ENCODE measurements at places on chromosomes 7 and 10.

DNA sequence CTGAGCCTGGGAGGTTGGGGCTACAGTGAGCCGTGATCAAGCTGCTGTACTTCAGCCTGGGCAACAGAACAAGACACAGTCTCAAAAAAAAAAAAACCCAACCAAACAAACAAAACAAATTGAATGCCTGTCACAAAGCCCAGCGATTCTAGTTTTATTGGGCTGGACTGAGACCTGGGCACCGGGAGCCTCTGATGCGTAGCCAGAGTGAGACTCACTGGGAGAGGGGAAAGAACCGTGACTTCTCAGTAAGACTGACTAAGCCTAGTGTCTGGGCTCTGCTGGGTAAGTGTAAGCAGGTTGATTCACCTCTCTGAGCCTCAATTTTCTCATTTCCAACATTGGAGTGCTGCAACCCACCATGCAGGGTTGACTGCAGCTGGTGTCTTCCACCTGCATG, 10.1 kb upstream of the LEP start:
- DNase-seq: no peak

- no peak for DNase-seq
These were observed 9.9 kb downstream of the SKIDA1 start for GRCh38 chr10:21515361-21516241.

DNA sequence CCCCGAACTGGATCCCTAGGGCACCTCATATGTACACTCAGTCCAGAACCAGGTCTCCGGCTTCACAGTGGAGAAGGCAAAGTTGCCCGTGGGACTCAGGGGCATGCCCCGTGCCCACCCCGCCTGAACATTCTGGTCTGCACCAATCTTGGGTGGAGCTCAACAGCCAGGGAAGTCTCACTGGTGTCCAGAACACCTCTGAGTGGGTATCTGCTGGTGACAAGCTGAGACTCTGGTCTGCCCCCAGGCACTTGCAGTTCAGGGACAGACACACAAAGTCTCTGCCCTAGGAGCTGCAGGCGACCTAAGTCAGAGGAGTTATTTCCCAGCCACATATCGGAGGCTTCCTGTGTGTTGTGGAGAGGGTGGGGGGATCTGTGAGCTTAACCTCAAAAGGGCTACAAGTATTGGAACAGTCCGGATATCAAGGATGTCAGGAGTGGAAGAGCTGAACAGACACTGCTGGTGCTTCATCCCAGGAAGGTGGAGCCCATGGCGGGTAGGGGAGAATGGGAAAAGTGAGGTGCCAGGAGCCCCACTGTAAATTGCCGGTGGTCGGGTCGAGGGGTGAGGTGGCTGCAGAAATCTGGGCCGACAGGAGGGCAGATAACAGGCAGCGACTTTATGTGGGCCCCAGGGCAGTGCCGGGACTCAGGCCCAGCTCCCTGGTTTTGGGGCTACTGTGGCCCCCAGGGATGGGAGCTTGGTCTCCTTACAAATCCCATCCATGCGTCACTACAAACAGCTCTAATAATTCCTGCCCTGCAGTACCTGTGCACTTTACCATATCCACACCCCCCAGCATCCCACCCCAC, 8.6 kb upstream of the TLX1 start:
- DNase-seq: no peak

DNA sequence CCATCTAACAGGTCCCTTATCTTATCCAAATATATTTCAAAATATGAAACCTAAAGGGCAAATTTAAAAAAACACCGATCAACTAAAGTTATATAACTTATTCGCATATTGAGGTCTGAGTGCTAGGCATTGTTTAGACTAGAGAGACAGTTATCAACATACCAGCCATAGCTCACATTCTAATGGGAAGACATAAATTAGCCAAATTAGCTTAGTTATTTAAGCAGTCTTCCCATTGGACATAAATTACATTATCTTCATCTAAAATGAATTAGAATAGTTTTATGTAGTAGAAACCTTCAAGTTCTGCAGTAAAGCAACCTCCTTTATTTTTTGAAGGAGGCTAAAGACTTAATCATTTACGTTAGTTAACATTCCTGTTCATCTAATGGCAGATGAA, 17.4 kb downstream of the KIF5B start:
- no peak for DNase-seq

GRCh38 chr10:130044067-130045061, 66.3 kb downstream of the C10orf143 start:
- DNase-seq: no peak

DNA sequence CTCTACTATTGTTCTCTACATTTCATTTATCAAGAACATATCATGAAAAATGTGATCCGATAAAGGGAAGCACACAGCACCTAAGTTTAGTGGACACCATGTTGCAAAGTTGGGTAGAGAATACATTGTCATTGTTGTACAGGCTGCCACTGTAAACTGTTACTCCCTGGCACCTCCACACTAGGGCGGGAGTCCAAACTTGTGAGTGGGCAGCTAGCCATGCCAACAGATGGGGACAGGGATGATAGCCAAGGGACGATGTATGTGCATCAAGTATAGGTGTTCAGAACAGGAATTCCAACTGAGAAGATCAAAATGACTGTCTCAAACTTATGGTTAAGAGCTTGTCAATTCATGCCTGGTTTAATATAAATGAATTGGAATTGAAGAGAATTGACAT, 31.1 kb upstream of the COMMD3 start:
- DNase-seq: no peak

DNA sequence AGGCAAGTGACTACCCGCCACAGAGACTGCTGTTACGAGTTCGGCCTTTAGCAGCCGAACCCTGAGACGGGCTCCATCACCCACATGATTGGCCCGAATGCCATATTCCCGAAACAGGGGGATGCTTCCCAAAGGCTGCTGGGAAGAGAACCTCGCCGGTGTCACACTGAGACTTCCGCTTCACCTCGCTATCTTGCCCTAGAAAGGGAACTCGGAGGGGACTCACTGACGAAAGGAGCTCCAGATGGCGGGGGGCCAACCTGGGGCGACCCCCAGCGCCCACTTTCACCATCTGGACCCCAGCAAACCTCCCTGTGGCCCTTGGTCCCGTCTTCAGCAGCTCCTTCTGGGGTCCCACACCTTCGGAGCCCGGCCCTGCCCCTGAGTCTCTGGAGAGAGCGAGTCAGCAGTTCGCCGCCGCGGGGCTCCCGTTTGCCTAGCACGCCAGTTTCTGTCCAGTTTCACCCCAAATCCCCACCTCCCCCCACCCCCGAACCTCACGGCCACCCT, 529 bp downstream of the HPS1 start:
- DNase-seq: no peak

DNA sequence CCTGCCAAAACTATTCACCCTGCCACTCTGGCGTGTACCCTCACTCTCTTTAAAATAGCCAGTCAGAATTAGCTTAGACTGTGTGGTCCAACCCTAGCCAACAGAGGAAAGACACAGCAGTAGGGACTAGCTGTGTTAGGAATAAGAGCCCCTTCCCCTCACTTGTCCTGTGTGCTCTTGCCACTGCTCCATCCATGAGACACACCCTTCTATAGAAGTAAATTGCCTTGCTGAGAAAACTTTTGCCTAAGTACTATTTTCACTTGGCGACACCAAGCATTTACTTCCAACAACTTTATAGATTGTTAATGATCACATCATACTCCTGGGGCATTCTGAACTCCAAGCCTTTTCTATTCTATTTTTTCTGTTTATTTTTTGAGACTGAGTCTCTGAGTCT, 170.2 kb upstream of the TRIM24 start:
- DNase-seq: no peak

DNA sequence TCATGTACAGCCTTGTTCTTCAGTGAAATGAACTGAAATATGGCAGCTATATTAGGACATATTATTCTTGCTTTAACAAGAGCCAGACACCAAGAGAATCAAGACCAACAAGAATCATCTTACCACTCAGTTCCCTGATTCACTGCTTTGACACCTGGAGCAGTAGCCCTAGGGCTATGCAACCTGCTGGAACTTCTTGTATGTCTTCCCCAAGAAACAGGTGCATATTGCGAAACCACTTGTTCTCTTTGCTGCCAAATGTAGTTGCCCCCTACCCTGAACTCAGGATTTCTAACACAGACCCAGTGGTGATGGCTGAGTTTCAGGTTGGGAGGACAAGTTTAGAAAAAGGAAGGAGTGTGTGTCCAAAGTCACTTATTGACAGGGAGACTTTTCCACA, 46.1 kb downstream of the WIPF3 start:
- DNase-seq: no peak

DNA sequence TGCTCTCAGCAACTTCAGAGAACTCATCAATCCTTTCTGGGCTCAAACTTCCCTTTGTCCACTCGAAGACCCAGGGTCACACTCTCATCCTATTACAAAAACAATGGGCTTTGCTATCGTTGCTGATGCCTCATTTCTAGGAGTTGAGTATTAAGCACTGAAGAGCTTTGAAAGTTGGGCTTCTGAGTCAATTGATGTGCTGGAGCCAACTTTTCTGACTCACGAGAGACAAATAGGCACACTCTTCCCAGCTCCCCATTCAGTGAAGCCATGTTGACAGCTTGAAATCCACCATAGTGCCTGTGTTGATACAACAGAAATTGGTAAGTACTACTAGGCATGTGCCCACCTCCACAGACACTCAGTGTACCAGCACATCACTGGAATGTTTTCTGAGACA, 97.5 kb upstream of the PRSS58 start:
- no peak for DNase-seq

- no peak for DNase-seq
These were observed 28.6 kb downstream of the SLC35B4 start for GRCh38 chr7:134287916-134288659.

DNA sequence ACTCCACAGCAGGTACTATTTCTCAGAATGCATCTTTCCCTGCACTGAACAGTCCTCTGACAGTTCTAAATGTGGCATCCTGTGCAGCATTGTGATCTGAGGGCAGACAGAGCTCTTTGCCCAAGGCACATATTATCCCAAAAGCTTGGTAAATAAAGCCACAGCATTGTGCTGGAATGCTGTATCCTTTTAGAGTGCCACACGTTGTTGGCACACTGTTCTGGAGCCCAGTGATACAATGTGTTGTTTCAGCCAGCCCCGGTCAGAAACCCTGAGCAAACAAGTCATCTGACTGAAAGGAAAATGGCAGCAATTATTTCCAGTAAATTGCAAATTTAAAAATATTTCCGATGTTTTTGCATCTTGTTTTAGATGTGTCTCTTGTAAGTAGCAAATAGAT, 45.4 kb downstream of the NAMPT start:
- no peak for DNase-seq

DNA sequence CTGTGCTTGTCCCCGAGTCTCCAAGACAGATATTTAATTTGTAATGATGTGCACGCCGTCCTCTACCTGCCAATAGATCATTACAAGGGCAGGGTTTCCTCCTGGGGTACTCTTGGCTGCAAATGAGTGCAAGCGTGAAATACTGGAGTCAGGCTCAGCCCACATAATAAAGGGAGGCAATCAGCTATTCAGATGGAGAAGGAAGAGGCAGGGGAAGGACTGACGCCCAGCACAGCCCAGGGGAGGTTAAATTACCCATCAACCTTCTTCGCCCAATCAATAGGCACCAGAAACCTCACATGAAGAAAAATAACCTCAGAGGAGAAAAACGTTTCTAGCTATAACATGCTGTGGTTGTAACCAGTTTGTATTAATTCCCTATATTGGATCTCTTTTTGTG, 544.9 kb upstream of the ADARB2 start:
- no peak for DNase-seq

DNA sequence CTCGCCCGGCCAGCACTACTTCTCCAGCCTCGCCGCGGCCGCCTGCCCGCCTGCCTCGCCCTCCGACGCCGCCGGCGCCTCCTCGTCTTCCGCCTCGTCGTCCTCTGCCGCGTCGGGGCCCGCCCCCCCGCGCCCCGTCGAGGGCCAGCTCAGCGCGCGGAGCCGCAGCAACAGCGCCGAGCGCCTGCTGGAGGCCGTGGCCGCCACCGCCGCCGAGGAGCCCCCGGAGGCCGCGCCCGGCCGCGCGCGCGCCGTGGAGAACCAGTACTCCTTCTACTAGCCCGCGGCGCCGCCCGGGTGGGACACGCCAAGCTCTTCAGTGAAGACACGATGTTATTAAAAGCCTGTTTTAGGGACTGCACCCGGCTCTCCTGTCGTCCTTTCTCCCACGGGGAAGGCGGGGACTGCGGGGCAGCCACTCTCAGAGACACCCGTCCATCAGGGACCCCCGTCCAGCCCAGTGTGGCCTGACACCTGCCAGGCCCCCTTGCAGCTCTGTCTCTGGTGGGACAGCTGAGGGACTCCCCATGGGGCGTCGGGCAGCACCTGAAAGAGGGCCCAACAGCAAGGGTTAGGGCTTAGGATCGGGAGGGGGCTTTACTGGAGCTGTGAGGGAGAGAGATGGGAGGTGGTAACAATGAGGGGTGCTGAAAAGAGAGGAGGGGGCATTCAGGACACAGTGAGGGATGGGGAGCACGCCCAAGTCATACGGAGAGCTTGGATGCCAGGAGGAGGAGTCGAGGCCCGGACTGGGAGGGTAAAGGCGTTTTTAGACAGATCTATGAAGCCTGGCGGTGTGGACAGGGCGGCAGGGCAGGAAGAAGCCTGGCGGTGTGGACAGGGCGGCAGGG, 34.7 kb downstream of the SPDYE6 start:
- no peak for DNase-seq

GRCh38 chr10:17214971-17215781, 12.9 kb upstream of the VIM start:
- DNase-seq: no peak

DNA sequence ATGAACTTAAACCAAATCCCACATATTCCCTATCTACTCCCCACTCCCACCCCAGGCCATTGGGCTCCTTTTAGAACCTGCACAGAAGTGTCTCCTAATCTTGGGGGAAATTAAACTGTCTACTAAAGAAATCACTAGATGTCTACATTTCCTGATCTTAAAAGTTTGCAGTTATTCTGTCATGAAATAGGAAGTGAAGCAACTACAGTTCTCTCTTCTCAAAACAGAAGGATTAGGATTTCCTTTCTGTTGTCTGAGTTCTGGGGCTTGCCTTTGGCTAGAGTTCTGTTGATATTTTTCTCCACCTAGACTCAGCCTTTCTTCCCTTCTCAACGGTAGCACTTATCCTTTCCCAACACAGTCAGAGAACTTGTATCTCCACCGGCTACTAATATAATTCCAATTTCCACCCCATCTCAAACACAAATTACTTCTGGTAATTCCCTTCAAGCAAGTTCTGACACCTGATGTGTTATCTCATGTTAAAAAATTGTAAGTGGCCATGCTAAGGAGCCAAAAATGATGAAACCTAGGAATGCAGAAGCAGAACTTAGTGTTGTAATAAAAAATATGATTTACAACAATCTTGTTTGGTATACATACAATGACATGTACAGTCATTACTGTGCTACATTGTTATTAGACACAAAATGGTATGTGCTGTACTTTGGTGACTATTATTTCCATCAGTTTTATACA, 12.1 kb downstream of the OR9A4 start:
- DNase-seq: no peak

- no peak for DNase-seq
These were observed 1019.6 kb upstream of the SORCS1 start for GRCh38 chr10:108184114-108184513.

GRCh38 chr10:789831-790701, 100.6 kb upstream of the DIP2C start:
- no peak for DNase-seq

- peak; percentile 67 for DNase-seq
These were observed at the start of gene TBX20 for GRCh38 chr7:35253710-35254495. TSS of gene TBX20 (minus strand) at chr7:35254100. CDS start at chr7:35253620, 480 bp downstream.

- DNase-seq: no peak
These were observed 17.4 kb downstream of the MTPN start for GRCh38 chr7:135959646-135960363.
